ENCODE measurements at places on chromosomes 5 and 9.

DNA sequence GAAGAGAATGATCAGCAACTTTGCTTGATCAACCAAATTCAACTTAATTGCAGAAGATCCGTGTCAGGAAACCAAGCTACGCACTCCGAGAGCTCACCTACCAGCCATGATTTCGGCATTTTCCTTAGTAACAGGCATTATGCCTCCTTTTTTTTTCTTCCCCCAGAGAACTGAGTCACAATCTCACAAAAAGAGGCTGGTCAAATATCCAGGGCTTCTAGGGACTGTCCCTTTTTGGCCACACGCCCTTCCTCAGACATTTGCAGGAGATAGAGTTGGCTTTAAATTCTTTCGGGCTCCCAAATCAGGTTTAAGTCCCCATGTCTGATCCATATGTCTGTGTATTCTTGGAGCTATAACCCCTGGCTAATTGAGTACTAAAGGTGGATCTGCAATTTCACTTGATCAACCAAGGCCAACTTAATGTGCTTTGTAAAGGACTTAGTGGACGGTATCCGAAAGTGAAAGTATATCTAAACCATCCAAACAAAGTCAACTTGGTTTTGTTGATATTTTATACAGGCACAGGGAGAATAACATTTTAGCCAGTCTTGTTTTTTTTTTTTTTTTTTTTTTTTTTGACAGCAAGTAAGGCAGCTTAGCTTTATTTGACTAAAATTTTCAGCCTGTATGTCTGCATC is 100.8 kb upstream of the TBCA start:
- DNase-seq, result no peak

DNA sequence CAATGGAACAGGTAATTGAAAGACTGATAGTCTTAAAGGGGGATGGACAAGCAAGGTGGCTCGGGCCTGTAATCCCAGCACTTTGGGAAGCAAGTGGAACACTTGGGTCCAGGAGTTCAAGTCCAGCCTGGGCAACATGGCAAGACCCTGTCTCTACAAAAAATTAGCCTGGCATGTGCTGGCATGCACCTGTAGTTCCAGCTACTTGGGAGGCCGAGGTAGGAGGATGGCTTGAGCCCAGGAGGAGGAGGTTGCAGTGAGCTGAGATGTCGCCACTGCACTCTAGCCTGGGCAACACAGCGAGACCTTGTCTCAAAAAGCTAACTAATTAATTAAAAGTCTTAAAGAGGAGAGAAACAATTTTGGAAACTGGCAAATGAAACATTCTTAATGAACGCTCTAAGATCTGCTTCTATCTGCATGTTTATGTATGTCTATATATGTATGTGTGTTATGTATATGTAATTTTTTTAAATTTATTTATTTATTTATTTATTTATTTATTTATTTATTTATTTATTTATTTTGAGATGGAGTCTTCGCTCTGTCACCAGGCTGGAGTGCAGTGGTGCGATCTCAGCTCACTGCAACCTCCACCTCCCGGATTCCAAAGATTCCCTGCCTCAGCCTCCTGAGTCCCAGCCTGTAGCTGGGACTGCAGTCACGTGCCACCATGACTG is 80.6 kb downstream of the SFXN1 start:
- no peak for DNase-seq

GRCh38 chr5:144406442-144406841 is 235.8 kb downstream of the KCTD16 start:
- DNase-seq, result no peak

- no peak for DNase-seq
Observed at GRCh38 chr9:132806723-132807421, 71.2 kb downstream of the AK8 start.

- no peak for DNase-seq
Observed at GRCh38 chr5:59673438-59674058, 220.0 kb downstream of the PDE4D start.

DNA sequence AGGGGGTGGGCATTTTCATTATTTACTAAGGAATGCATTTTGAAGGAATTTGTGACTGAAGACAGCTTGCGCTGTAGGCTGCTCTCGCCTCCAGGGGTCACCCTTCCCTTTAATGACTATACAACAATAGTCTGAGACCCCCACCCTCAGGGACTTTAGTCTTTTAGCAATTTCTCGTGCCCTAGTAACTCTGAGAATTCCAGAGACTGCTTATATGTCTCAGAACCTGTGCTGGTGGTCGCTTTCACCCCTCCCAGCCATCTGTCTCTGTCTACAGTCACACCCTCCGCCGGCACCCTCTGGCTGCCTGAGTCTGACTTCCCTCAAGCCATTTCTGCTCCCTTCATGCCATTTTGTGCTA is 671.4 kb downstream of the NR2F1-AS1 start:
- DNase-seq, result no peak

GRCh38 chr9:121652021-121652837 is 795 bp downstream of the DAB2IP start:
- no peak for DNase-seq

DNA sequence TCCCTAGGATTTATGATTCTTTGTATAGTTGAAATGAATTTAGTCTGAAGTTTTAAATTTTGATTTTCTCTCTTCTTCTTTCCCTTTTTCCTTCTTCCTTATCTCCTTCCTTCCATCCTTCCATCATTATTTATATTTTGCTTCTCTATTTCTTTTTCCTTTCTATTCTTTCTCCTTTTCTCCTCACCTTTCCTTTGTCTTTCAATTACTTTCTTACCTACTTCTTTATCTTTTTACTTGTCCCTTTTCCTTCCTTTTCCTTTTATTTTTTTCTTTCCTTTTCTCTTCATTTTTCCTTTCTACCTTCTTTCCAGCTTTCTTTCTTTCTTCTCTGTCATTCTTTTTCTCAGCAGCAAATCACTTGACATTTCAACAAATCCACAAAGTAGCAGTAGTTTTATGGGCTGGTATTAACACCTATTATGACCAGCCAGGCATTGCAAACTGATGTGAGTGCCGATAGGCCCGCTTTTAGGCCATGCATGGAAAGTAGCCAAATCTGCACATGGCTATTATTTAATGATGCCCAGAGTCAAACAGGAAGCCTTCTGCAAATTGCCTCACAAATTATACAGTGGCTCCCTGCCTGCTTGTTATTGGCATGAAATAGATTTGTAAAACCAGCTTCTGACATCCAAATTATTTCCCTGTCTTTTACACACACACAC is 37.1 kb upstream of the NR3C1 start:
- DNase-seq, result no peak

DNA sequence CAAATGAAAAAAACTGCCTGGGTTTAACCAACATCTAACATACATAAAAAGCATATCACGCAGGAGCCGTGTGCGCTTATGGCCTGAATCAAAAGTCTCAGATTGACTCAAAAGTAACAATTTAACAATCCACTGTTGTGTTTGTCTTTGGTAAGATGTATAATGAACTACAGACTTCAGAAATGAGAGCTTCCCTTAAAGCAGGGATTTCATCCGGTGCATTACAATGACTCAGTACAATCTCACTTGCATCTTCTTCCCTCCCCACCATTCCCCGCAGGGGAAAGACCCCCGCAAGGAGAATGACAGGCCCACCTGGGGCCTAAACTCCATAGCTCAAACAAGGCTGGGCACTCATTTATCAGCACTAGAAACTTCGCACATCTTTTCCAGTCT is 1.4 kb downstream of the ZFR start:
- no peak for DNase-seq

GRCh38 chr9:89972535-89972934 is 367.7 kb downstream of the GADD45G start:
- DNase-seq, result no peak

DNA sequence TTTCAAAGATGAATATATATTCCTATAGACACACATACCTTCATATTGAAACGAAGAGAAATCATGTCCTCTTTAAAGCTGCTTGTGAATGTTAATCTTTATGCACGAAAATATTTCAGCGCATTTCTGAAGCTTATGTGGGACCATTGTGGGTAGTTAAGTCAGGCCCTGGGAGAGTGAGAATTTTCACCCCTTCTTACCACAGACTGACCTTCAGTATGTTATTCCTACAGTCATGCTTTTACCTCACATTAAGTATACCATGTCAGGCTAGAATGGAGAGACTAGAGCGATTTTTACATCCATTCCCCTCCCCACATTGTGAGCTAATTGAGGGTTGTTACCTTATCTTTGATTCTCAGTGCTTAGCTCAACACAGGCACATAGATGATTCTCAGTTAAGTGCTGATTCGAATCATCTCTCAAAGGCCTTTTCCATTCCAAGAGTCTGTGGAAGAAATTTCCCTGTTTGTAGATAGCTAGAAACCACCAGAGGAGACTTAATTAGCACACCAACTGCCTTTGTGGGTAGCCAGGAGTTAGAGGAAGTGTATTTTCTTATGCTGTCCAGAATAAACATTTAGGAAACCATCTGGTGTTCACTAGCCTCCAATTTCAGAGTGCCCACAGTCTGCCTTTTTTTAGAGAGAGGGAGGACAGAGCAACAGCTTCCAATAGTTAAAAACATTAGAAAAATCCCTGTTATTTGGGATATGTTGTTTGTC is 110.5 kb downstream of the MEGF10 start:
- no peak for DNase-seq

GRCh38 chr9:81125446-81126092 is 563.8 kb downstream of the TLE1 start:
- DNase-seq, result no peak

- no peak for DNase-seq
Observed at GRCh38 chr9:115781070-115781736, 372.4 kb upstream of the PAPPA start.

DNA sequence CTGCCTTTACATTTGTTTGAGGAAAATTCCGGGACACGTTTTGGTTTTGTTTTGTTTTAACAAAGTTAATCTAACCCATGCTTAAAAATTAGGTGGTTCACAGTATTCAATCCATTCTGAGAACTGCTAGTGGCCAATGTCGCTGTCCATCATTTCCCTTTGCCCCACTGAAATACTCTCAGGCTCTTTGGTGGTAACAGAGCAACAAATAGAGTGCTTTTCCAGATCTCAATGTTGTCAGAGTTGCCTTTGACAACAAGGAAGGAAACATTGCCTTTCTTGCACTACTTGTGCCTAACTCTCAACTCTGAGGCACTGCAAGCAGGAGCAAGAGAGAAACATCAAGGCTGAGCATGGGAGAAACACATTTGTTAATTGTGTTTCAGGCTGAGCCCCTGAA is 154.0 kb downstream of the MCTP1 start:
- DNase-seq, result no peak

DNA sequence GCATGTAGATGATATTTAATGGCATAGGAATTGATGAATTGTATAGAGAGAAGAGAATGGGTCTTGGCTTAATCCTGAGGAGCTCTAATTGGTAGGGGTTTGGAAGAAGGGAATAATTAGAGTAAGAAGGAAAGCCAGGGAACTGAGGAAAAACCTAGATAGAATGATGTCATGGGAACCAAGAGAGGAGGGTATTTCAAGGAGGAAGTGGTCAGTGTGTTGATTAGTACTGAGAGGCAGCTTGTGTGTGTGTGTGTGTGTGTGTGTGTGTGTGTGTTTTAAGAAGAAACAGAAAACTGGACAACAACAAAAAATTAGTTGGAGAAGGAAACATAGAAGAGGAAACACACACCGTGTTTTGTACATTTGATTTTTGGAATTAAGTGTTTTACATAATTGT is 42.8 kb downstream of the MAST4 start:
- DNase-seq, result no peak

DNA sequence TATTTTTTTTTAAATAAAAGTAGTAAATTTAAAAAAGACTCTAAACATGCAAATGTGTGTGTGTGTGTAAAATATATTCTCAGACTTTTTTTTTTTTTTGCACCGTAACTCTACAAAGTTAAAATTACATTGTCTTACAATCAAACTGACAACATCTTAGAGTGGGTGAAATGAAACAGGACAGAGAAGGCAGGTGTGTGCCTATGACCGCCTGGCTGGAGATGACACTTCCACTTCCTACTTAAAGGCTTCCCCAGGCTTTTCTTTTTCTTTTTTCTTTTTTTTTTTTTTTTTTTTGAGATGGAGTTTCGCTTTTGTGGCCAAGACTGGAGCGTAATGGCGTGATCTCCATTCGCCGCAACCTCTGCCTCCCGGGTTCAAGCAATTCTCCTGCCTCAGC is 2.7 kb upstream of the AK1 start:
- no peak for DNase-seq

- no peak for DNase-seq
Observed at GRCh38 chr5:150945486-150945885, 40.7 kb upstream of the ZNF300 start.

All from stimulated activated CD4-positive, alpha-beta T cell treated with anti-CD3 and anti-CD28 coated beads, Interleukin-12 subunit alpha, Interleukin-12 subunit beta, amount 100 ng/mL, for 24 hours (primary cell).